SK-MEL-5 (cell line): ENCODE measurements at places on chromosomes 4 and X.

DNA sequence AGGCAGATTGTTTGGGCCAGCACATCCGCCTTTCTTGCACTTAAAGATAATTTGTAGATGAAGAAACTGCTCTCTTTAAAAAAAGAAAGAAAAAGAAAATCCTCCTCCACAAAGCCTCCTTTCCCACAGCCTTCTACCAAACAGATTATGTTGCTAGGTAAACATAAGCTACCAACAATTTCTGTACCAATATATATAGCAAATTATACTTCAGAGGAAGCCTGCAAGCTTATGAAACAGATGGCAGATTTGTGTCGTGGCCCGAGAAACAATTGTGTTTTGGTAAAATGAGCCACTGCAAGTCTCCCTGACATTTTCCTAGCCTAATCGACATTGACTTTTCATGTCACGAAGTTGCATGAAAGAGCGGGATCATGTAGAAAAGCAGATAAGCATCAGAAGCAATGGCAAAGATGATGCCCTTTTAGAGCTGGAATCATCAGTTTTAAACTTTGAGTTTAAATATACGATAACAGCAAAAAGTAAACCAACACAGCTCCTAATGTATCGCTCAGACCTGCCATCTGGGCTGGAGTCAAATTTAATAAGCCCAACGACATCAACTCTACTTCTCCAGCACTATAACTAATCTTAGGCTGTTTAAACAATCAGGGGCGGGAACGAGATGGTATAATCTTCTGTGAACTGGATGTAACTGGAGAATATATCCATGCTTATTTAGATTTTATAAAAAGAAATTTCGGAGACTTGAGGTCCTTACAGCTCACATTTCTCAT, 94.9 kb upstream of the PLAC1 start:
- no peak for DNase-seq

- peak; percentile 53 for DNase-seq
Measured at GRCh38 chrX:9312922-9313867, 151.7 kb upstream of the TBL1X start.

GRCh38 chrX:35340465-35340864, 397.9 kb downstream of the FAM47B start:
- DNase-seq, result no peak

DNA sequence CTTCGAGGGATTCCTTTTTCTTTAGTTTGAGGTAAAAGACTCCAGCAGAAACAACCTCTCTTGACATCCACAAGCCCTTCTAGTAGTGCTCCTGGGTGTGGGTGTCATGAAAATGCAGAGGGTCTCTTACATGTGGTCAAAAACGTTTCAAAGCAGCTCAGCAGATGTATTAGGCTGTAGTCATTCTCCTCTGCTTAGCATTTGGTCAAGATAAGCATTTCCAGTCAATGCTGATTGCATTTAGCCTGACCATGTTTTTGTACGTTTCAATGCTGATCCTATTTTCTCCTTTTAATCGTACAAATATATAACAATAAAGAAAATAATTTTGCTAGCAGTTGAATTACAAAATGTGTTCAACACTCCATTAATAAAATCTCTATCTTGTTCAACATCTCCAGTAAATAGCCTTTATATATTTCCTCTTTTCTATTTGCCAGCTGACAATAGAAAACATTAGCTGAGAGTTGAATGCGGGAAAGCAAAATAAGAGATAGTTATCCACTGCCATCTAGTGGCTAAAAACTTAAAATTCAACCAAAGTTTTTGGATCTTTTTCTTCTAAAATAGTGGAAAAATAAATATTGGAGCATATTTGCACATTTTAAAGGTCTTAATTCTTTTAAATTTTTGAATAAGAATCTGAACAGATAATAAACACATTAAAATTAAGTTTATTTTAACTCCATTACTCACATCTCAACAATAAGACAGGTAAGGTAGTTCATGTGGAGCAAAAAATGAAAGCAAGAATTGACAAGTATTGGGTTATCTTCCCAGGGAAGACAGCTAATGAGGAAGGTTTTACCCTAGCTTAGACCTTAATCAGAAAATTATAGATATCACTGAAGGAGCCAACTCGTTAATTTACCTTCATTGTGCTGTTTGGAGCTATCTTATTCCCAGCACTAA, 15.2 kb upstream of the PACRGL start:
- peak; percentile 50 for DNase-seq

DNA sequence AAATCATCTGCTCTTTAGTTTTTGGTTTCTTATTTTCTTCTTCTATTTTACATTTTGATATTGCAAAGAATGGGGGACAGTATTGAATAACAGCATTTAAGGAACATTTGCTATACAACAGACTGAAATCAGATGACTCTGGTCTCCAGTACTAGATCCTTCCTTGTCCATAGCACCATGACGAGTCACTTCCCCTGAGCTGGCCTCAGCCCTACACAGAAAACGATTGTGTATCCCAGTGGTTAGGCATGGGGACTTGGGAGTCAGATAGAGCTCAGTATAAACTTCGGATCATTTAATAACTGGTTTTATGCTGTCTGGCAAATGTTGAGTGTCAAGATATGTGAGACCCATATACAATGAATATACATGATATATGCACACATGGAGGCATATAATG, 44.7 kb upstream of the BEX4 start:
- no peak for DNase-seq

- DNase-seq, result no peak
Measured at GRCh38 chrX:136752796-136753195, 27.9 kb downstream of the ARHGEF6 start.

- DNase-seq, result no peak
Measured at GRCh38 chrX:36575670-36576069, 432.5 kb upstream of the FAM47C start.

DNA sequence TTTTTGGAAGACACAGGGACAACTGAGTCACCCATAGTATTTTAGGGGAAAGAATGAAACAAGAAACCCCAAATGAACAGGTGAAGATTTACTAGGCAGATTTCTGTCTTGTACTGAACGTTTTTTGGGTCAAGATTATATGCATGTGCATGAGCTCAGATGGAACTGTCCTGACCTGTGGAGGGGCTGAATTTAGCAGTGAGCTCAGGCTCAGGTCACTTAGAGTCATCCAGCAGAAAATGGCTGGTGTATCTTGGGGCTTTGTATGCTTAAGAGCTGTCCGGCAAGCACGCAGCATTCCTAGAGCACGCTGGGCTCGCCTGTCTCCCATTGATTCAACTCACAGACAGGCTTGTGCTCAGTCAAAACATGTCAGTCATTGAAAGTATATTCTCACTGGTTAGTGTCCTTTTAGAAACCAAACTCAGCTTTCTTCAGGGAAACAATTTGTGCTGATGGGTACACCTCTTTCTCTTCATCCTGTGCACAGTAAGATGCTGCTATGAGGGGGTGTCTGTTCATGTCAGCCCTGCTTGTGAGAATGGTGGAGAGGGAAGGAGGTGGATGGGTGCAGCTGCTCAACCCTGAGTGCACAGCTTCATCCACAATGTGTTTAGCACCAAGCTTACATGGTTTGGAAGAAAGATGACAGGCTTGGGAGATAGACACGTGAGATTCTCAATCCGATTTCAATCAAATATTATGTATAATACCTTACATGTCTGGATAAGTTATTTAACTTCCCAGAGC, 47.5 kb upstream of the PDLIM3 start:
- no peak for DNase-seq

GRCh38 chr4:152072001-152072485, 311.2 kb upstream of the GATB start:
- no peak for DNase-seq

DNA sequence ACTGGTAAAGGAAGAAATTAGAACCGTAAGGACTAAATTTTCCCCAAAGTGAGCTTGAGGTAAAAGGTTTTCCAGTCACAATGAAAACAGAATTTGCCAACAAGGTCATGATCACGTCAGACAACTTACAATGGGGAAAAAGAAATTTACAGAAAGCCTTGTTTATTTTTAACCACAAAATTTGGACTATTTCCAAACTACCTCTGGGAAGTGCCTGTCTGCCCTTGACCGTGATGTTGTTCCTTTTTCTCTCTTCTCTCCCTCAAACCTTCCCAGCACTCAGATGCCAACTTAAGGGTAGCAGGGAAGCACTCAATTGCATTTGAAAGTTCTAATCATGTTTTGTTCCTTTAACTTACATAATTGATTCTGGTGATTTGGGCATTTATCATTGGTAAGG, 32.5 kb downstream of the MEPE start:
- no peak for DNase-seq

- DNase-seq, result no peak
Measured at GRCh38 chr4:82864336-82864979, 26.5 kb downstream of the SEC31A start.

- DNase-seq, result no peak
Measured at GRCh38 chrX:9656277-9656676, 109.4 kb downstream of the GPR143 start.

DNA sequence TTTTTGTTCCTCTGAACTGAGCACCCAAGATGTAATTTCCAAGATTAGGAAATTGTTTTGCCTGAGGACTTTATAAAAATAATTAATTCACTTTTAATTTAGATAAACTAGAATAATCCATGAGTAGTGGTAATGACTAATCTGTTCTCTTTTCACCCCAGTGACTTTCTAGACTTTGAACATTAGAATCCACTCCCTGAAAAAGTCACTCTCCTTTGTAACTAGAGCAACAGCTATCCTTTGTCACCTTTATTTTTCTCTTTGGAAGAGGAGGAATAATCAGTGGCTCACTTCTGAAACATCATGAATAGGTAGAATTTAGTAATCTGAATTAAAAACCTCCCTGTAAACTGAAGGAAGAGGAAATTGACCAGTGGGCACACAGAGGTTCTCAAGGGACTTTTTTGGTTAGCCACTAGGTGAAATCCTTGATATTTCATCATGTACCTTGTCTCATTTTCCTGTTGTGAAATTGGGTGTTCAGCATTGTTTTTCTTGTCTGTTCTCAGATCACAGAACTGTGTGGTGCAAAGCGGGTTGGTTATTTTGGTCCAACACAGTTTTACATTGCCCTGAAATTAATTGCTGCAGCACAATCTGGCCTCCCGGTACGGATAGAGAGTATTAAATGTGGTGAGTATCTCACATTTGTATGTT, 59.4 kb downstream of the REPS2 start:
- DNase-seq, result no peak

GRCh38 chr4:180571516-180572055, 1671.6 kb upstream of the TENM3 start:
- DNase-seq, result no peak

- peak; percentile 63 for DNase-seq
Measured at GRCh38 chr4:54085284-54085683, 14.7 kb upstream of the GSX2 start.

DNA sequence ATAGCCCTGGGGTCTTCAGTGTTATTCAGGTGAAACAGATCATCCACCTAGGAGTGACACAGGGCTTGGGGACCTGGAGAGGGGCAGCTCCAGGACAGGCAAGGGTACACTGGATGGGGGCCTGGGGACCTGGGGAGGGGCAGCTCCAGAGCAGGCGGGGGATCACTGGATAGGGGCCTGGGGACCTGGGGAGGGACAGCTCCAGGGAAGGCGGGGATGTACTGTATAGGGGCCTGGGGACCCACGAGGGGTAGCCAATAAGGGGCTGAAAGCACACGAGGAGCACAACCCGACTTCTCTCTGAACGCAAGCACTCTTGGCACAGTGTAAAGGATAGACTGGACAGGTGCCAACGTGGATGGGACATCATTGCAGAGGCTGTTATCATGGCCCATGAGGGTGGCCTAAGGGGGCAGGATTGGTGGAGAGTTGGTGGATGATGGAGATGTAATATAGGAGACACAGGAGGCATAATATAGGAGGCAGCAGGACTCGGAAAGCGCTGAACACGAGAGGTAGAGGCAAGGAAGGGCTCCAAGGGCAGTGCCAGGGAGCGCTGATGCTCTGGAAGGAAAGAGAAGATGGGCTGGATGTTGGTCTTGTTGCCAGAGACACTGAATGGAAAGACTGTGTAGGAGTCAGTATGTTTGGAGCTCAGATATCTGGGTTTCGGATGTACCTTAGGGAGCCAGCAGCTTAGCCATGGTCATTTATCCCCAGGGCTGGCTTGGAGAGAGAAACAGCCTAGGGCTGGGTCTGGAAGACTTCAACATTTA, 37.9 kb upstream of the FGFBP2 start:
- DNase-seq, result no peak

DNA sequence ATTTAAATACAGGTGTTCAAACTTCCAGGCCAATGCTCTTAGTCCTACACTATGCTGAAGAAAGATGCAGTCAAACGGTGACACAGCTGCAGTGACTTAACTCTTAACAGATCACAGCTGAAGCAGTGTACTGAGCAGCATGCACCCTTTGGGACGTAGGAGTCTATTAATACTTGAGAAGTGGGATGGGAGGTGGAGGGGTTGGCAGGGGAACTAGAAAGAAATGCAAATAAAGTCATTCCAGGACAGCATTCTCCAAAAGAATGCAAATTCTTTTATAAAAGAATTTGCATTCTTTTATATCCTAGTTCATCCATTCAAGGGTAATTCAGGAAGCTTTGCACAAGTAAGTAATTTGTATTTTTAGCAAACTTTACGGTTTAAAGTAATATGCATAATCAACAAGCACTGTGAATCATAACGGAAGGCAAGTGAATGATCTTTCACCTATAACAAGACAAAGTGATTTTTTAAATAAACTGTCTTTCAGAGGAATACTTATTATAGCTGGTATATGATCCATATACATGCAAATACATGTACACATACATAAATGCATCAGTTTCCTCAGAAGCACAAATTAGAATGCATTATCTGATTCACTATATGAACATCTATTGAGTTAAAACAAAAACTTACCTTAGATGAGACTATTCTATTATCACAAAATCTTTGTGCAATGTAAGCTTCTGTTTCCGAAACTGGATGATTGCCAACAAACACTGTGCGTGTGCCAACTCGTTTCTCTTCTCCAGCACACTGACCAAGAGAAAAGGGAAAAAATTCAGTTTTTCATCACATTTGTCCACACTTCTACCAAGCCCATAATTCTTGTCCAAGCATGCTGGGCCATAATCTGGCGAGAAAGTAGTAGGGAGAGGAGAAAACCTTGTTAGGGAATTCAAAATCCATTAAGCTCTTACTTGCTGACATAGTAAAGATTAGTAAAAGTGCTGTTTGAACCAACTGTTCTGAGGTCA, 106.5 kb downstream of the ATP11C start:
- DNase-seq, result no peak

GRCh38 chrX:153433161-153433680, 12.6 kb downstream of the TREX2 start:
- no peak for DNase-seq

- no peak for DNase-seq
Measured at GRCh38 chr4:48175328-48175727, 41.3 kb upstream of the TXK start.

GRCh38 chrX:135094726-135095125, 25.6 kb downstream of the ETDB start:
- DNase-seq, result no peak

GRCh38 chrX:43003204-43003565, 225.2 kb upstream of the PPP1R2C start:
- DNase-seq, result no peak

- no peak for DNase-seq
Measured at GRCh38 chr4:80685214-80685613, 345.3 kb upstream of the BMP3 start.

- DNase-seq, result no peak
Measured at GRCh38 chr4:149523039-149523438, 292.6 kb downstream of the IQCM start.
